ENCODE measurements at places on chromosomes 6 and 20.

DNA sequence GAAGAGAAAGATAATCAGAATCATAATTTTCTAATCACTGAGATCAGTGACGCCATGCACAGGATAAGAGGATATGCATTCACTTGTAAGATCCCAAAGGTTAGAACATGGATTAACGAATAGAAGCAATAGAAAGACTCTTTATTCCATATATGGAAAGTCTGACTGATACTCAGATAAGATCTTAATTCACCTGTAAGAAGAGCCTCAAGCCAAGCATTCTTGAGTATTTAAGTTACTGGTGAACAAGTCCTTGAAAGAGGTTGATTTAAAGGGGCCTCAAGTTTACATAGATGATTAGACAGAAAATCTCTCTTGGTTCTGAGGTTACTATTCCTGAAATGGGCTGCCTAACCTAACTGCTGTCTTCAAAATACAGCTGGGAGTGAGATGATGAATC, 53.8 kb upstream of the MTRF1L start:
- no peak for DNase-seq

GRCh38 chr20:41903586-41903985, 285.4 kb upstream of the CHD6 start:
- no peak for DNase-seq

DNA sequence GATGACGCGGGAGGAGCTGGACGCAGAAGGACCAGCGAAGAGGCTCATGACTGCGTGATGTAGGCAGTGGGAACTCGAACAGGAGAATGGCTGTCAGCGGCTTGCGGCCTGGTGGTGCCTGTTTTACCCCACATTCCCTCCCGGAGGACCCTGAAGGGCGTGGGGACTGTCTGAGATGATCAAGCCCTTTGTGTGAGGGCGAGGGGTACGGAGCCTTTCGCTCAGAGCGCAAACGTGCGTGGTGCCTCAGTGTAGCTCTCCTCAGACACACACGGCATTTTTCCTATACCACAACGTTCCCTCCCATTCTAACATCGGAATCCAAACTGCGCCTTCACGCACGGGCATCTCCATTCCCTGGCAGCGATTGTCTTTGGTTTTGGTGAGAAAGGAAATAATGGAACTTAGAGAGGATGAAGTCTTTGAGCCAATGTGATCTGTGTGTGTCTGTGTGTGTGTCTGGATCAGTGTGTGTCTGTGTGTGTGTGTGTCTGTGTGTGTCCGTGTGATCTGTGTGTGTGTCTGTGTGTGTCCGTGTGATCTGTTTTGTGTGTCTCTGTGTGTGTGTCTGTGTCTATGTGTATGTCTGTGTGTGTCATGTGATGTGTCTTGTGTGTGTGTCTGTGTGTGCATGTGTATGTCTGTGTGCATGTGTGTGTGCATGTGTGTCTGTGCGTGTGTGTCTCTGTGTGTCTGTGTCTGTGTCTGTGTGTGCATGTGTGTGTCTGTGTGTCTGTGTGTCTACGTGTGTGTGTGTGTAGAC, 5.3 kb downstream of the PTK6 start:
- DNase-seq, result no peak

GRCh38 chr6:134111062-134111677, 58.7 kb upstream of the SLC2A12 start:
- peak; percentile 67 for DNase-seq

DNA sequence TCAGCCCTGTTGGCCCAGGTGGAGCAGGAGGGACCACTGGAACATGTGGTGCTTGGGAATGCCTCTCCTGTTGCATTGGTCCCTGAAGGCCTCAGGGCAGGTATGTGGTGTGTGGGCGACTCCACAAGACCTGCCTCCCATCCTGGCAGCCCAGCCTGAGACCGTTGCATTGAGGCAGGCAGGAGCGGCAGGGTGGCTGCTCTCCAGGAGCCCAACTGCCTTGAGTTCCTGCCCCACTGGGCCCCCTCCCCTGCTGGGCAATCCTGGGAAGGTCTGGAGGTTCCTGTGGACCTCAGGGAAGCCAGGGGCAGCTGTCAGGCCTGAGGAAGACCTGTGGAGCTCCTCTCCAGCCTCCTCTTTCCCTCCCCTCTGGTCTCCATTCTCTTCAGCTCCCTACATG, 19.8 kb downstream of the MAVS start:
- DNase-seq, result no peak

- peak; percentile 42 for DNase-seq
Measured at GRCh38 chr6:45922728-45923351, 92.8 kb downstream of the CLIC5 start.
